Smooth muscle cell of the umbilical artery (primary cell): ENCODE measurements at places on chromosomes 16 and 17. TPM values are rescaled to one million over a fixed set of nuclear protein-coding genes. Genes with fewer than 3 reads are reported as not detected.

Gene NDUFB10
- 91.1 and 110 TPM in 2 replicates for total RNA-seq

Gene PRSS27
- 0.30 and 0.42 TPM in 2 replicates for total RNA-seq

Gene TPSG1
- total RNA-seq = not detected in 2 replicates

Gene ABHD15
- 8.0 and 8.8 TPM in 2 replicates for total RNA-seq

Gene MYH2
- under 0.01 and 0.97 TPM in 2 replicates for total RNA-seq

Gene DBF4B
- total RNA-seq = 3.0 and 4.8 TPM in 2 replicates

Gene GRAP
- total RNA-seq = under 0.01 and 0.23 TPM in 2 replicates

Gene GPATCH8
- total RNA-seq = 21.7 and 24.6 TPM in 2 replicates

Gene CPNE7
- total RNA-seq = 14.8 and 27.5 TPM in 2 replicates

Gene KIF19
- not detected in 2 replicates for total RNA-seq

Gene ZNF205
- 12.2 and 14.9 TPM in 2 replicates for total RNA-seq

Gene CA10
- total RNA-seq = not detected in 2 replicates

Gene SDK2
- total RNA-seq = 0.89 and 1.1 TPM in 2 replicates

Gene SCNN1G
- total RNA-seq = not detected in 2 replicates

Gene KRT40
- not detected in 2 replicates for total RNA-seq

Gene HOXB8
- total RNA-seq = under 0.01 and 0.97 TPM in 2 replicates

Gene CDRT15
- total RNA-seq = not detected in 2 replicates

Gene PRPSAP1
- 42.5 and 46.5 TPM in 2 replicates for total RNA-seq

Gene PRKCB
- total RNA-seq = under 0.01 and 0.30 TPM in 2 replicates

Gene SCARF1
- 0.32 and 0.59 TPM in 2 replicates for total RNA-seq

Gene DHRS7C
- not detected in 2 replicates for total RNA-seq

Gene KRTAP9-2
- total RNA-seq = not detected in 2 replicates

Gene HYDIN
- total RNA-seq = 0.18 and 0.30 TPM in 2 replicates

Gene CLEC10A
- total RNA-seq = not detected in 2 replicates

Gene DBNDD1
- total RNA-seq = 0.89 and 3.5 TPM in 2 replicates

Gene SLC13A5
- not detected in 2 replicates for total RNA-seq

Gene KRTAP17-1
- not detected in 2 replicates for total RNA-seq

Gene SYCE1L
- total RNA-seq = not detected in 2 replicates

Gene ZNF18
- total RNA-seq = 9.4 and 13.1 TPM in 2 replicates

Gene PRSS33
- total RNA-seq = not detected in 2 replicates

Gene TEKT1
- total RNA-seq = not detected in 2 replicates

Gene KRT33B
- total RNA-seq = 0.30 and 0.32 TPM in 2 replicates

Gene ANKFN1
- 0.14 TPM in 1 of 2 replicates, not detected in the other for total RNA-seq

Gene MT2A
- total RNA-seq = 50.5 and 205 TPM in 2 replicates

Gene KCNJ18
- total RNA-seq = not detected in 2 replicates

Gene GID4
- 8.9 and 9.2 TPM in 2 replicates for total RNA-seq

Gene TEN1
- total RNA-seq = 12.6 and 13.7 TPM in 2 replicates

Gene KRT32
- 0.09 TPM in 1 of 2 replicates, not detected in the other for total RNA-seq

Gene NKD1
- under 0.01 TPM in 2 replicates for total RNA-seq

Gene CTRL
- under 0.01 and 0.51 TPM in 2 replicates for total RNA-seq

Gene FAM222B
- total RNA-seq = 4.2 and 10.1 TPM in 2 replicates

Gene SHISA9
- total RNA-seq = under 0.01 TPM in 1 of 2 replicates, not detected in the other

Gene SYNGR2
- total RNA-seq = 17.8 and 32.0 TPM in 2 replicates

Gene RHBDL1
- total RNA-seq = 4.6 and 6.5 TPM in 2 replicates

Gene TBC1D26
- under 0.01 and 0.18 TPM in 2 replicates for total RNA-seq

Gene ALOX12
- not detected in 2 replicates for total RNA-seq

Gene AGRP
- not detected in 2 replicates for total RNA-seq

Gene PAGR1
- 16.3 and 18.1 TPM in 2 replicates for total RNA-seq

Gene PIK3R6
- total RNA-seq = not detected in 2 replicates

Gene SPATA32
- not detected in 2 replicates for total RNA-seq

Gene SEZ6
- total RNA-seq = not detected in 2 replicates

Gene LRRC75A
- 0.83 and 1.2 TPM in 2 replicates for total RNA-seq

Gene MILR1
- total RNA-seq = 4.0 and 6.2 TPM in 2 replicates

Gene GDPD1
- total RNA-seq = 3.4 and 7.1 TPM in 2 replicates

Gene RHBDF1
- 24.6 and 49.9 TPM in 2 replicates for total RNA-seq

Gene FOXC2
- total RNA-seq = 0.89 and 4.4 TPM in 2 replicates

Gene NEUROD2
- not detected in 2 replicates for total RNA-seq

Gene OTOA
- 0.09 TPM in 1 of 2 replicates, not detected in the other for total RNA-seq

Gene MYL4
- total RNA-seq = 0.23 TPM in 1 of 2 replicates, not detected in the other
